ENCODE measurements at places on chromosomes 6 and 20. TPM values are rescaled to one million over a fixed set of nuclear protein-coding genes. Genes with fewer than 3 reads are reported as not detected.

R3HDML gene
- total RNA-seq: not detected

SLC52A3 gene
- total RNA-seq: not detected

ULBP2 gene
- 0.51 TPM for total RNA-seq

AGPAT4 gene
- 2.8 TPM for total RNA-seq

SLC4A11 gene
- total RNA-seq: 3.5 TPM

BPI gene
- not detected for total RNA-seq

SLPI gene
- not detected for total RNA-seq

ANGPT4 gene
- not detected for total RNA-seq

EPHA7 gene
- total RNA-seq: not detected

- no peak for DNase-seq
Observed at GRCh38 chr6:166720856-166721255, 93.8 kb upstream of the RPS6KA2 start.

DNA sequence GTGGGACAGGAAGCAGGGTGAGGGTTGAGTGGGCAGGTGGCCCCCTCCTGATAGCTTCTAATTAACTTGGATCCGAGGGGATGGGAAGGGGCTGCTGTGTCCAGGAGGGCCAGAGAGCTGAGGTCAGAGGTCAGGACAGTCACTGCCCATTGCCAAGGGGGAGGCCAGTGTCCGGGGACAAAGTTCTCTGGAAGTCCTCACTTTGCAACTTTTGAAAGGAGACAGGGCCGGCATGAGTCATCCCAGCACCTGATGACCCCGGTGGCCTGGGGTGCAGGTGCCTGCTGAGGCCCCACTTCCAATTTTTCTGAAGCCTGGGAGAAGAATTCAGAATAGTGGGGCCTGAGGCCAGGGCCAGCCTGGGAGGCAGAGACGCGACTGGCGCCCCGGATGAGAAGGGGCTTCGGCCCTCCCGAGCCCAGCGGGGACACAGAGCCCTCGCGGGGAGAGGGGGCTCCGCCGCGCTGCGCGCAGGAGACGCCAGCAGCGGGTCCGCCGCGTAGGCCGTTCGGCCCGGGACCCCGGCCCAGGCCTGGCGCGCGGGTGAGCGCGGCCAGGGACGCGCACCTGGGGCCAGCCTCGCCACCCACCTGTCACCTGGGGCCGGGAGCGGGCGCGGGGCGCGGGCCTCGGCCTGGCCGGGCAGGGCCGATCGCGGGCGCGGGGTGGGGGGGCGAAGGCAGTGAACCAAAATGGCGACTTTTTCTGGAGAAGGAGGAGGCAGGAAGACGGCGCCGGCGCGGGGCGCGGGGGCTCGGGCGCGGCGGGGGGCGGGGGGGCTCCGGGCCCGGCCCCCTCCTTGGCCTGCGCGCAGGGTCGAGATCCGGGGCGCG is 586 bp downstream of the ZNF512B start:
- DNase-seq: peak; percentile 34

GRCh38 chr6:9593554-9593953 is 821.3 kb downstream of the TFAP2A start:
- DNase-seq: no peak

DNA sequence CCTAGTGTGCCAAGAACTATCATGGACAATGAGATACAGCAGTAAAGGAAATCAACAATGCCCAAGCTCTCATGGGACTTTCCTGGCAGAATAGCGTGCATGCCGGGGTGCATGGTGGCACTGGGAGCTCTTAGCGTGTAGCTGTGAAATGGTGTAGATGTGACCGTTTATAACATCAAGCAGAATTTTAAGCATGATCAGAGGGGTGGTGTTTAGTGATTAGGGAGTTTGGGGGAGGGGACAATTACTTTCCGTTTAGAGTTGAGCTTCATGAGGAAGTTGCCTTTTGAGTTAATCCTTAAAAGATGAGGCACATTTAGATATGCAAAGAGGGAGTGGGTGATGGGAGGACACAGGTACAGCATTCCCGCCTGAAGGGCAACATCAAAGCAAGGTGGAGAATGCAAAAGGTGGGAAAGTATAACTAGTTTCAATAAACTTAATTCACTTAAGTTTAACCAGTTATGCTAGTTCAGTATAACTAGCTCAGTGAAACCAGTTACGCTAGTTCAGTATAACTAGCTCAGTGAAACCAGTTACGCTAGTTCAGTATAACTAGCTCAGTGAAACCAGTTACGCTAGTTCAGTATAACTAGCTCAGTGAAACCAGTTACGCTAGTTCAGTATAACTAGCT is 661.6 kb downstream of the QKI start:
- DNase-seq: no peak

DNA sequence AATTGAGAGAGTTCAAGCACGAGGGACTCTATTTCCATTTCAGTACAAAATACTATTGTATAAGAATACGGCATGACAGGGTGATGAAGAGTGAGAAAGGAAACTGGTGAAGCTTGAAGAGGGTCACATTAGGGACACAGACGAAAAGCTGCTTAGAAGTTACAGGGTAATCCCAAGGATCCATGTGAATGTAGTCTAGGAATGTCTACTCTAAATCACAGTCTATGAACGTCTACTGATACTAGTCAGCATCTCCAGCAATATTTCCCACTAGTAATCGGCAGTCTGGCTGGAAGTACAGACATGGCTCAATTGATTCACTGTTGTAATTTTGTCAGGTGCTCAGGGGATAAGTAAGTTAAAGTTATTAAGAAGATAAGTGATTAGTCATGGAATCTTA is 156.4 kb downstream of the ASCC3 start:
- no peak for DNase-seq

DNA sequence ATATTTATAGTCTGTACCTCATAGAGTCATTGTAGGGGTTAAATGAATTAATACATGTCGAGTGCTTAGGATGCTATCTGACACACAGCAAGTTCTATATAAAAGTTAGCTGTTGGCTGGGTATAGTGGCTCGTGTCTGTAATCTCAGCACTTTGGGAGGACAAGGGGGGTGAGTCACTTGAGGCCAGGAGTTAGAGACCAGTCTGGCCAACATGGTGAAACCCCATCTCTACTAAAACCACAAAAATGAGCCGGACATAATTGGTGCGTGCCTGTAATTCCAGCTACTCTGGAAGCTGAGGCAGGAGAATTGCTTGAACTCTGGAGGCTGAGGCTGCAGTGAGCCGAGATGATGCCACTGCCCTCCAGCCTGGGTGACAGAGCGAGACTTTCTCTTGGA is 222.9 kb downstream of the UBE3D start:
- no peak for DNase-seq

- DNase-seq: no peak
Observed at GRCh38 chr20:3871550-3872265, 17.5 kb upstream of the PANK2 start.

GRCh38 chr6:1129131-1129530 is 182.8 kb upstream of the FOXQ1 start:
- no peak for DNase-seq

DNA sequence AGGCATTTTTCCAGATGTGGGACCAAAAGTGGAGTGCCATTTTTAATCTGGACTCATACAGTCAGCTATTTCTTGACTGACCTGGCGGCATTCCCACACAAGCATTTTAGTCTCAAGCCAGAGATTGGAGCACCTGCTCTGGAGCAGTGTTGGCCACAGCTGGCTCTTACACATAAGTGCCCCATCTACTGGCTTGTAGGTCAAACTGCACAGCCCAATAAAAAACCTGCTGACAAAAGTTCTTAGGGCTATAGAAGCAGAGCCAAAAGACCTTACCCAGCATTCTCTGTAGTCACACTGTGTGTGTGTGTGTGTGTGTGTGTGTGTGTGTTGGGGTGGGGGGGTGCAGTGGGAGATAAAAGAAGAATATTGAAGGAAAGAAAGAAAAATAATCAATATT is 38.6 kb upstream of the SENP6 start:
- DNase-seq: peak; percentile 2

DNA sequence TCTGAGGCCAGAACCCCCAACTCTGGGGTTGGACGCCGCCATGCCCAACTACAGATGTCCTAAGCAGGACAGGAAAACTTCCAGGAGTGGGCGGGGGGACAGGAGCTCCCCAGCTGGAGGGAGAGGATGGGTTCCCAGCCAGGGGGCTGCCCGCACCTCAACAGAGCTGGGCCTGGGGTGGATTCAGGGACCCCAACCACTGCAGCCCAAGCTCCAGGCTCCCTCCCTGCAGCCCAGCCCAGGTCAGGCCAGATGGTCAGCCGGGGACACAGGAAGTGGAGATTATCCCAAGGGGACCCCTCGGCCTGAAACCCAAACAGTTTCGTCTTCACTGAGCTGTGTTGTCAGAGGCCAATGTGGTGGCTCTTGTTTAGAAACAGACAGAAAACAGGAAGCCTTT is 9.4 kb downstream of the LAMA5 start:
- no peak for DNase-seq

DNA sequence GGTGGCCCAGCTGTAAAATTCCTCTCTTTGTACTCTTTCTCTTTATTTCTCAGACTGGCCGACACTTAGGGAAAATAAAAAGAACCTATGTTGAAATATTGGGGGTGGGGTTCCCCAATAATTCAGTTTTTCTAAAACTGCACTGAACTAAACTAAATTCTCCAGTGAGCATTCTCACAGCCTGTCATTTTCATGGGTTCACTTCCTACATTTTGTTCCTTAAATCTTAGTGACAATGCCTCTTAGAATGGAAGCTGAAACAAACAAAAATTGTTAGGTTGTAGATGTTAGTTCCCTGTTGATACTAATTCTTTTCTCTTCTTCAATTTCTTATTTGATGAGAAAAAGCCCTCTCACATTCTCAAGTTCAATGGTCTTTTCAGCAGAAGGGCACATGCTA is 35.8 kb upstream of the IFNGR1 start:
- no peak for DNase-seq

- DNase-seq: no peak
Observed at GRCh38 chr6:105705608-105706007, 302.7 kb upstream of the PREP start.

GRCh38 chr6:108157234-108157980 is 8.4 kb upstream of the NR2E1 start:
- DNase-seq: no peak

DNA sequence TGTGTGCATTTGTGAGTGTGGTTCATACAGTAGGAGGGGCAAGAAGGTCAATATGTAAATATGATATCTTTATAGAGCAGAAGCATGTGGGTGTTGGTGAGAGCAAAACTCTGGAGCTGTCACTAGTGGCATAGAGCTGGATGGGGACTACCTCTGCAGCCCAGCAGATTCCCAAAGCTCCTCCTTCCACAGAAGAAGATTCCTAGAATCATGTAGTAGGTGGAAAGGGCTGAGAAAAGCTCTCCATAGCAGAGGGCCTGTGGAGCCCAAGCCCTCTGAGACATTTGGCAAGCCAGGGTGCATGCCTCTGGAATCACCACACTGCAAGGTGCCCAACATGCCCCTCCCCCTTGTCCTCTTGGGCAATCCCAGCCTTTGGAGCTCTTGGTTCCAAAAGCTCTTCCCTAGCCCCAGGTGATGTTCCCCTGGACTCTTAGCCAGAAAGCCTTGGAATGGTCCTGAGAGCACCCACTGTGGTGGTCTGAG is 233.2 kb downstream of the LRFN2 start:
- DNase-seq: no peak

GRCh38 chr6:135419162-135419561 is 78.4 kb downstream of the AHI1 start:
- no peak for DNase-seq

- DNase-seq: no peak
Observed at GRCh38 chr6:7911345-7911725, 747 bp upstream of the TXNDC5 start.

- DNase-seq: no peak
Observed at GRCh38 chr20:51118985-51119527, 96.1 kb upstream of the KCNG1 start.

DNA sequence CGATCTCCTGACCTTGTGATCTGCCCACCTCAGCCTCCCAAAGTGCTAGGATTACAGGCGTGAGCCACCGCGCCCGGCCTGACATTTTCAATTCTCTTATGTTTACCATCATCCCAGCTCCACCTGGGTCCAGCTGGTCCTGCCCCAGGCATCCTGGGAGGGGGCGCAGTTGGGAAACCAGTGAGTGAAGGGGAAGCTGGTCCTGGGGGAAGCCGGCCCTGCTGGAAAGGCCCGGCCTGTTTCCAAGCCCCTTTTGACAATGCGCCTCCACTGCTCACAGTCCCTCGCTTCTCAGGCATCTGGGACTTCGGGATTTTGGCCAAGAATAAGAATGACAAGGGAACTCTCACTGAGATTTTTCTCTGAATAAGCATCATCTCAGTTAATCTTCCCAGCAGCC is 14.2 kb downstream of the SLC13A3 start:
- no peak for DNase-seq
